ENCODE measurements at places on chromosomes 11 and 22.

- no peak for DNase-seq
Observed at GRCh38 chr11:10659339-10660216, 34.0 kb downstream of the IRAG1 start.

- DNase-seq = no peak
Observed at GRCh38 chr11:70473873-70474690, 75.8 kb downstream of the CTTN start.

DNA sequence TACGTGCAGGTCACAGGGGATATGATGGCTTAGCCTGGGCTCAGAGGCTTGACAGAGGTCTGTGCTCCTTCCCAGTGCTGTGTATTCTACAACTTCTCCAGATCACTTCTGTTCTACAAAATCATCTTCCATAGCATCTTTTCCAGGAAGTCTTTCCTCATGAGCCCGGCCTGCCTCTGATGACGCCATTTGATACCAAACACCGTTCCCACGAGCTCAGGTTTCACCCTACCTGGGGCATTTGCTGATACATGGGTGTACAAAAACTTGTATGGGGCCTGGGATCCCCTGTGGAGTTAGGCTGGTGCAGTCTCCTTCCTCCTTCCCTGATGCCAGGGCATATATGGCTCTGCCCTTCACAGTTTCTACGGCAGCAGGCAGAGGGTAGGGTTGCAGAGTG is 78.7 kb downstream of the NECTIN1 start:
- DNase-seq = no peak

- DNase-seq = no peak
Observed at GRCh38 chr11:134830312-134830711, 418.3 kb upstream of the B3GAT1 start.

All from CMK (cell line).